ENCODE measurements at places on chromosomes 1 and 21.

- DNase-seq, result no peak
Measured at GRCh38 chr1:163055005-163055404, 14.2 kb upstream of the RGS4 start.

DNA sequence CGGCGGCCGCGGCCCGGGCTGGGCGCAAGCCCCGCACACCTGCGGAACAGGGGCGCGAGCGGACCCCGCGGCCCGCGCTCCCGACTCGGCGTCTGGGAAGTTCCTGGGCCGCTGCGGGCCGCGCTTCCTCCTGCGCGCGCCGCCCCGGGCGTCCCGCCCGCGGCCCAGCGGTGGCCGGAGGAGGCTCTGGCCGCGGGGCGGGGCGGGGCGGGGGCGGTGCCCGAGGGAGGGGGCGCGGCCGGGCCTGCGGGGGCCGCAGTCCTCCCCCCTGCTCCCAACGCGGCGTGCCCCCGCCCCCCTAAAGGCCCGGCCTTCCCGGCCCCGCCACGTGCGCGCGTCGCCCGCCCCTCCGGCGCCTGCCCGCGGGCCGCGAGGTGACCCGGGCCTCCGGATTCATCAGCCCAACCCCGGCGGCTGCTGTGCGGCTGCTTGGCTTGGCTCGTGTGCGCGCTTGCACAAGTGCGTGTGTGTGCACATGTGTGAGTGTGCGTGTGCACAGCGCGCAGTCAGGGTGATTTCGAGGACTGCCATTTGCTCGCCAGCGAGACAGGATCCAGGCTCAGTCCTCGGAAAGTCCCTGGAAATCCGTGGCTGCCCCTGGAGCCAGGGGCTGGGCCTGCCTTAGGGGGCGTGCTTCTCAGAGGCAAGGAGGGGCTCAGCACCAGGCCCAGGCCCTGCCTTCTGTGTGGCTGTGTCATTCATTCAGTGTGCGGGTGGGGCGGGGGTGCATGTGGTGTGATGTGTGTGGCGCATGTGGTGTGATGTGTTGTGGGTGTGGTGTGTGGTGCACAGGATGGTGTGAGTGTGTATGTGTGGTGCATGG lies at the start of gene C2CD2:
Gene C2CD2 (minus strand): TSS at position 188 of the 823 bp plus-strand sequence. CDS start 370 bp downstream, outside the sequence.
- DNase-seq, result peak; percentile 97

DNA sequence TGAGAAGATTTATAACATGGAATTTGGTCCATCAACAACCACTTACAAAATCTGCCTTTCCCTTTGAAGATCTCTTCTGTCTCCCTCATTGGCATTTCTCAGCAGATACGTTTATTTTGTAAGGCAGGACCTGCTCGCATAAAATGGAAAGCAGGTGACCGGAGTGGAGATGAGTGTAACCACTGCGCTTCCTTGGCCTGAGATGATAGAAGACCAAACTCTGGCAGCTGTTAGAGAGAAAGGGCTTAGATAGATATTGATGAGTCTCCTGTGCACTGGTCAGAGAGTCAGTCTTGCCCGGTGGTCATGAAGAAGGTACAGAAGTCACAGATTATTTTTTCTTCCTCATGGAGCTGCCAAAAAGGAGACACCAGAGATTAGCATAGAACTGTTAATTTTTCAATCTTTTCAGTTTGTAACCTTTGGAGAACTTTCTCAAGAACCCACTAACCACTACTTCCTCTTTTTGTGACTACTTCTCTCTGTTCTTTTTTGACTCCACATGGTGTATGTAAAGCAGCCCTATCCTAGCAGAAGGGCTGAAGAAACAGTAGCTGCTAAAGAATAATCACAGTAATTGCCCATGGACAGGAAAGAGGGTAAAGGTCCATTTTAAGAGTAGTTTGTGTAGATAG lies 47.6 kb downstream of the FCRL3 start:
- peak; percentile 62 for DNase-seq

- no peak for DNase-seq
Measured at GRCh38 chr1:157916887-157917570, 75.4 kb upstream of the CD5L start.

GRCh38 chr21:35291034-35291433 lies 241.9 kb upstream of the RUNX1 start:
- DNase-seq, result no peak

DNA sequence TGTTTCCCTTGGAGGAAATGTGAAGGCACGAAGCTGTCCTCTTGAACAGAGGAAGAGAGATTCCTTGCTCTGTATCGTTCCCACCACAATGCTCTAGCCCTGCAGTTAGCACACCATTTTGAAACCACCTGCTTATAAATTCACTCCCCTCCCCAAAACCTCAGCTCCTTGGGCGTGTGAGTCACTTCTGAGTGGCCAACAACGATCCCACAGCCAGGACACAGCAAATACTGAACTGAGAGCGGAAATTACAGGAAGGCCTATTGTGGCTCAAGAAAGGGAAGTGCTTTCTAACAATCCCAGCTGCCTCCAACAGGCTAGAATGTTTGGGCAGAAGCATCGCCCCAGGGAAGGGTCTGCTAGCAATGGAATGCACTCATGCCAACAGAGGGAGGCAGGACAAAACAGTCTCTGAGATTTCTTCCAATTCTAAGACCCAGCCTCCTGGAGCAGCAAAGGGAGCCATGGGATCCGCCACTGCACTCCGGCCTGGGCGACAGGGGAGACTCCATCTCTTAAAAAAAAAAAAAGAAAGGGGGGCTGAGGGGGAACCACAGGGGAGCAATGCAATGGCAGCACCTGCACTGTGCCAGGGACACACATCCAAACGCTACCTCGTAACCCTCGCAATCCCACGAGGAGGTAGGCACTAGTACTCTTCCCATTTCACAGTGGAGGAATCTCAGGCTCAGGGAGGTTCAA lies 1.9 kb downstream of the TMEM53 start:
- DNase-seq, result no peak

Data from GM13977 (cell line).